ENCODE measurements at places on chromosomes 3 and 15.

GRCh38 chr3:114550165-114550564 is 256.3 kb downstream of the TIGIT start:
- DNase-seq: no peak

GRCh38 chr15:75176396-75176761 is 25.3 kb upstream of the C15orf39 start:
- no peak for DNase-seq

DNA sequence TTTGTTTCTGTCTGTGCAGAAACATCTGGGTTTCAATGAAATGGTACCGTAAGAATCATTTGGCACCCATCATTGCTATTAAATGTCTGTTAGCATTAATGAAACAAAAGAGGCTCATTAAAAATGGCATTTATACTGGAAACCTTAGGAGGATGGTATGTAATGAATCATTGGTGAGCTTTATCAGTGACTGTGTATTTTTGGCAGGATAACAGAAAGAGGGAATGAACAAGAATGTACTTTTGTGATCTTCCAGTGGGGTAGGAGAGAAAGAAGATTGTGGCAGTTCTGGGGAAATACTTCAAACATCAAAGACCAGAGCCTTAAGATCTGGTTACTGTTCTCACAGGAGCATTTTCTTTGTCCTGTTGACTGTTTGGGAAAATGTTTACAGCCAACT is 4.7 kb upstream of the DCBLD2 start:
- no peak for DNase-seq

DNA sequence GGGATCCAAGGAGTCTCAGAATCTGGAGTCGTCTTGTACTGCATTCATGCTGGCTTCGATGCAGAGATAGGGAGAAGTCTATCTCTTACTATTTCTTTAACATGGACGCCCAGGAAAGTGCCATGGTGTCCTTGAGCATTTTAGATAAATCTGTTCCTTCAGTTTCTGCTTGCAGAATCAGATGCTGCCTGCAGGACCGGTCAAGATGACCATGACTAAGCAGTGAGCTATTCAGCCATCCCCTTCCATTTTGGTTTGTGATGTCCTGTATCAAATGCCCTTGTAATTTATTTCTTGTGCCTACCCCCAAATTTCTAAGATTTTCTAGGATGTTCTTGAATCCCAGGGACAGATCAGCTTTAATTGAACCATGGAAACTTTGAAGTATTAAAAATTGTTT is 139.4 kb upstream of the TP63 start:
- no peak for DNase-seq

GRCh38 chr3:37535526-37536432 is 325.9 kb upstream of the CTDSPL start:
- DNase-seq: no peak

- DNase-seq: no peak
Measured at GRCh38 chr3:130693314-130693713, 53.3 kb downstream of the PIK3R4 start.

GRCh38 chr3:52452570-52453221 is 1.1 kb downstream of the TNNC1 start:
- DNase-seq: no peak

DNA sequence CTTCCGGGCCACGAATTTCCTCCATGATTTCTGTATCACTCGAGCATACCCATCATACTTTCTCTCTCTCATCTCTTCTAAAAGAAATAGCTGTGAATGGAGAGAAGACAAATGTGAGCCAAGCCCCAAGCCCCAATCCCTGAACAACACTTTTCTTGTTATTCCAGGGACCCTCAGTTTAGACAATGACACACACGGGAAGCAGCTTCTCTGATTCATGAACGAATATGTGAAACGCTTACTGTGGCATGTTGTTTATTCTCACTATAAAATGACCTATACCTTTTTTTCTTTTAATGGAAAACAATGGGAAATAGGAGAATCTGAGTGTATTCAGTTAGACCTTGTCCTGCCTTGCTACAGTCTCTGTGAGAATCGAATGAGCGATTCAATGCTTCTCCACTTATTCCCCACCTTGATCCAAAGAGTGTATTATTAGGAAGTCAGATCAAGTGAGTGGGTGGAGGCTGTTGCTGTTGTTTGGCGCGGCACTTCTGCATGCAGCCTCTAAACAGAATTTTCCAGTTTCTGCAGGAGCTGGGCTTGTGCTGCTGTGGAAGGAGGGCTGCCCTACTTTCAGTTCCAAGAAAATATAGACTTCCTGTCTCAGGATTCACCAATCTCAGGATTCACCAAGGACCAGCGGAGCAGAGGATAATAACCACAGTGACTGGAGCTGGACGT is 32.4 kb upstream of the LDHAL6B start:
- no peak for DNase-seq

DNA sequence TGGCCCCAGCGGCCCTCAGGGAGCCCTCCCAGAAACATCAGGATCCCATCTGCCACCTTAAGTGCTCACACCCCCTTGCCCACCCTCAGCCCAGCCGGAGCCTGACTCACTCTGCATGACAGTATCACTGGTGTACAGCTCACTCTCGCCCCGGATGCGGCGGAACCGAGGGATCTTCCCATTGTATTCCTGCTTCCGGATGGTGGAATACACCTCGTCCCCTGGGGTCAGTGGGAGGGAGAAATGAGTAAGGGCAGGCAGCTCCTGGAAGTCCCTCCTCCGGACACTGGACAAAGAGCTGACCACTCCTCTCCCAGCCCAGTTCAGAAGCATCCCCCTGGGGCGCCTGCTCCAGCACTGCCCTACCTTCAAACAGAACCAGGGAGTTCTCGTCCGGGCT is 16.5 kb downstream of the SEMA7A start:
- no peak for DNase-seq

DNA sequence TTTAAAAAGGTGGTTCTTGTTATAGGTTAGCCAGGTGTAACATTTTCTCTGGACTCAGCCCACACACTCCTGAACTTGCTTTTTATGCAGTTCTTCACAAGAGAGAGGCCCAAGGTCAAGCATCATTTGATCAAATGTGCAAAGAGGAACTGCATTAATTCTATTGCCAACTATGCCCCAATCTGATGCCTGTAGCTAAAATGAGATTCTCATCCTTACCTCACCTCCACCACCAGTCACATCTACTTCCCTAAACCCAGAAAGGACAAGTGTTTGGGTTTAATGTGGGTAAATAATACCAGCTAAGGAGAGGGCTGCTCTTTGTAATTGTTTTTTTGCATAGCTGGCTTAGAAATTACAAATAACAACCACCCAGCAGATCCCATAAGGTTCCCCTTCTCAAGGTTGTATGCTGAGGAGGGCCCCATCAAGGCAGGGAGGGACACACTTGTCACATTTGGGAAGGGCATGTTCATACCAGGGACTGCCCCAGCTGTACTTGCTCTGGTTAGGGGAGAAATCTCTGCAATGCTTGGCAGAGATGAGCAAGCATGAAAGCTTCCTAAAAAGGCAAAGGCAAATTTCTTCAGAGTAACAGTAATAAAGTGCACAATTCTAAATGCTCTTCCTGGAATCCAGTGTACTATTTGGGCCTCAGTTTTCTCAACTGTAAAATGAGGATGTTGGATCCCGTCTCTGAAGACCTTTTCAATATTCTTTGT is 76.2 kb downstream of the TGFBR2 start:
- DNase-seq: no peak

DNA sequence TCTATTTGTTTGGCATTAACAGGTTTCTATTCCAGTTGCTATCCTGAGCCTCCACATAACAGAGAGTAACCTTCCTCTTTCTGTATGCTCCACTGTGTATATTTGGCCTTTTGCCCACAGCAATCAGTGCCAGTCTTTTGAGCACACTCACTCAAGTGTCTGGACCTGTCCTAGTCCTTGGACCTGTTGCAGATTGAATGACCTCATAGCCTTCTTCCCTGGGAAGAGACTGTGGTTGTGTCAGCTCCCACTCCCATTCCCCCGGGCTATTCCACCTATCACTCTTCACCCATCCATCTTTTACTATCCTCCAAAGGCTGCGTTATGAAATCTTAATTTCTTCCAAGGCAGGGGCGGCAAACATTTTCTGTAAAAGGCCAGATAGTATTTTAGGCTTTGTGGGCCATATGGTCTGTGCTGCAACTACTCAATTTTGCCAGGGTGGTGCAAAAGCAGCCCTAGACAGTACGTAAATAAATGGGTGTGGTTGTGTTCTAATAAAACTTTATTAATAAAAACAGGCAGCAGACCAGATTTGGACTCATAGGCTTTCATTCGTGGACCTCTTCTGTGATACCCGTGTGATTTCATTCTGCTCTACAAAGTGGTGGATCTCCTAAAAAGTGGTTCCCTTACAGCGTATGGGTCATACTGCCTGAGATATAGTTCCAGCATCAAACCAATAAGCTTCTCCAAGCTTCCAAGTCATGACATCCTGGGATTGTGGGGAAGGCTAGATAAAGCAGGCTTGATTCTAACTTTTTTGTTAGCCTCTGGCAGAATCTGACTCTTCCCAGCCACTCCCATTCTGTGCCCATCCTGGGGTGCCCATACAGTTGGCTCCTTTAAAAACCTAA is 57.4 kb downstream of the CDAN1 start:
- no peak for DNase-seq

- no peak for DNase-seq
Measured at GRCh38 chr3:29771602-29772001, 490.7 kb downstream of the RBMS3 start.

DNA sequence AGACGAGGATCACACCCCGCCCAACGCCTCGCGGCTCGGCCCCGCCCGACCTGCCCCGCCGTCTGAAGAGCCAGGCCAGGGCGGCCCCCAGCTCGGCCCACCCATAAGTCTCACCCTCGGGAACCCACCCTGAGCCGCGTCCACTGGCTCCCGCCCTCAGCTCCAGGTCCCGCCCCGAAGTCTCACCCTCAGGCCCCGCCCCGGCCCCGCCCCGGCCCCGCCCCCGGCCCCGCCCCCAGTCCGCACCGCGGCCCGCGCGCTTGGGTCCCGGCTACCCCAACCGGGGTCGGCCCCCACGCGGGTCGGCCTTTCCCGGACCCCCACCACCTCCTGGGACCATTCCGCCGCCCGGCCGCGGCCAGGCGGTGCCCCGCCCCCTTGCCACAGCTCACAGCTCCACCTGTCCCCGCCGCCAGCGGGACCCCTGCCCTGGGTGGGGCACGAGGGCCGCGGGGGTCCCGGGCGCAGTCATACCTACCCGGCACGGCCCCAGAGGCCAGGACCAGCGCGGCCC is 489 bp downstream of the CSPG5 start:
- peak; percentile 3 for DNase-seq

DNA sequence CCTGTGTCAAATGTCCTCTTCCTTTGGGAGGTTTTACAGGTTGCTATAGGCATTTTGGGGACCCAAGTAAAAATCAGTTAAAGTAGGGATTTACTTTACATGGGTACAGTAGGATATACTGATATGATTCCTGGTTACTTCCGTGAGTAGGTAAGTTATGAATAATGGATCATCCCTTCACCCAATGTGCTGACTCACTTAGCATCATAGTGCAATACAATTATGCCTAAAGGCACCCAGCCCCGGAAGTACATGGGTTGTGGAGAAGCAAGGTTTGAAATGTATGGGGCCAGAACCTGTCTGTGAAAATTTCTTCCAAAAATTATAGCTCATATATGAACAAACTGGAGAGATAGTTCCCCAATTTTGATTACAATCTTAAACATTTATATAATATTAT is 64.0 kb downstream of the GLB1 start:
- DNase-seq: no peak

DNA sequence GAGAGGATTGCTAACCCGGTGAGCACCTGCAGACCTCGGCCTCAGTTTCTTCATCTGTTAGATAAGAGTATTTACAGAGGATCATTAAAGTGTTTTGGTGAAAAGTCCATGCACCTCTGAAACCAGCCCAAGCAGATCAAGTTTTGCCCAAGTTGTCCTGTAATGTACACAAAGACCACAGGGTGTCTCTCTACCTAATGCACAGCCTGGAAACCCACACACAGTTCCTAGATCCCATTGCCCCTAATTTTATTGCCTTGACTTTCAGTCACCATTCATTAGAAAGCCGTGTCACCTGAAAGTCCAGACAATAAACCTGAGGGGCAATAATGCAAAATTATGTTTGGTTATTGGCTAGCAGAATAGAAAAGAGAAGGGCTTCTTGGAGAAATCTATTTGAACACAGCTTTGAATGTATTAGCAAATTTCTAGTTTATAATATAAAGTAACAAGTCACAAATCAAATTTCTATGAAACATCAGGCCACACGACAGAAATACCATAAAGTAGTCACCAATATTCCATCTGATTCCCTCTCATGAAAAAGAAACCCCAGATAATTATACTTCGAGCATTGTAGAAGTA is 161.3 kb upstream of the SLC2A2 start:
- no peak for DNase-seq

- DNase-seq: no peak
Measured at GRCh38 chr15:70047386-70048197, 50.1 kb downstream of the TLE3 start.

DNA sequence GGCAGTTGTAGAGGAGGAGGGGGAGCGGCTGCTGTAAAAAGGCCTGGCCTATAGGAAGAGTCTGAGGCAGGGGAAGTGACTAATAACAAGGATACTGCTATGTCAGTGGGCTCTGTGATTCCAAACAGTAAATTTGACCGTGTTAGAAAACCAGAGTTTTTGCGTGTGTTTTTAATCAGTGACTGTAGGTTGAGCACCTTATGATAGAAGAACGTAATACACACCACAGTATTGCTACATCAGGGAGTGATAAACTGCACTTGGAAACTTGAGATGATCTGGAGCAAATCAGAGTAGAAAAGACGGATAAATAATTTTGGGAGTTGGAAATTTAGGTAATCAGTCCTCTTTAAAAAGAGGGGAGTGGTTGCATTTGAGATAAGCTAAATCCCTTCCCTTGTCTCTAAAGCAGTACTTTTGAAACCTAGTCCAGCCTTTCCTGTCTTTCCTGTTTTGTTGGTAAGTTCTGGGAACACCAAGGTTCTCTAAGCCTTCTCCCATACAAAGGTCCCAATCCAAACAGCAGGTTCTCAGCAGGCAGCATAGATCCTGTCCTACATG is 130.5 kb upstream of the NR2E3 start:
- no peak for DNase-seq

GRCh38 chr3:31077021-31077601 is 182.7 kb upstream of the GADL1 start:
- DNase-seq: no peak

DNA sequence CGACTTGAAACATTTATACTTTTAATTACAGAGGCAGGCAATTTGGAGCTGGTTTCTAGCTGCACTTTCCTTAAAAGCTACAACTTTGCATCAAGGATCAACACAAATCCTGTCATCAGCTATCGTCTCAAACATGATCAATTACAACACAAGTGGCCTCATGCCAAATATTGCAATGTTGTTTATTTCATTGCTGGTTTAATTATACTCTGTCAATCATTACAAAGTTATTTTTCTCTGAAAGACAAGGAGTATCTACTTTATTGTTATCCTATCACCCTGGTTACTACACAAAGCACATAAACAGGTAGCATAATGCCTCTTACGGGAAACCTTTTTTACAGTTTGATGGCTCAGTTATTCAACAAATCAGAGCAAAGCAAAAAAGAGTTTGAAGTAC is 58.0 kb upstream of the FOXB1 start:
- no peak for DNase-seq

GRCh38 chr15:78018946-78019644 is 58.4 kb downstream of the TBC1D2B start:
- no peak for DNase-seq
